Sciatic nerve (tissue), 2 donors: ENCODE measurements at places on chromosomes 2 and 18.

GRCh38 chr2:111702804-111703196, 181.2 kb downstream of the ANAPC1 start:
- DNase-seq, result no peak

DNA sequence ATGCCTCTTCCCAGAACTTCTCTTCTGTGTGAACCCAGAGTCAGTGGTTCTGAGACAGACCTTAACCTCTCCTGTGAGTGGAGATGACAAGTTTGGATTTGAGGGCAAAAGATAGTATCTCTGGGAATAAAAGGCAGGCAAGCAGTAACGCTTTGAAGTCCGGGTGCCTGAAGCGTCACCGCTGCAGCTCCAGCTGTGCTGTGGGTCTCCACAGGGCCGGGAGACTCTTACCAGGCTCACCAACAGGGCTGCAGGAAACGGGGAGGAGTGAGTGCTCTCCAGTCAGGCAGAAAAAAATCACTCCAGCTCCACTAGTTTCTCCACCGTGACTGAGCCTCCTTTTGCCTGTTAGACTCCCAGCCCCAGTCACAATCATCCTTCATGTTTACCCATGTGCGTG, 79.7 kb upstream of the MAP4K4 start:
- no peak for DNase-seq

GRCh38 chr18:59639821-59640220, 57.4 kb downstream of the CCBE1 start:
- DNase-seq, result no peak

- no peak for DNase-seq
Observed at GRCh38 chr2:120796094-120796493, 60.4 kb downstream of the GLI2 start.

DNA sequence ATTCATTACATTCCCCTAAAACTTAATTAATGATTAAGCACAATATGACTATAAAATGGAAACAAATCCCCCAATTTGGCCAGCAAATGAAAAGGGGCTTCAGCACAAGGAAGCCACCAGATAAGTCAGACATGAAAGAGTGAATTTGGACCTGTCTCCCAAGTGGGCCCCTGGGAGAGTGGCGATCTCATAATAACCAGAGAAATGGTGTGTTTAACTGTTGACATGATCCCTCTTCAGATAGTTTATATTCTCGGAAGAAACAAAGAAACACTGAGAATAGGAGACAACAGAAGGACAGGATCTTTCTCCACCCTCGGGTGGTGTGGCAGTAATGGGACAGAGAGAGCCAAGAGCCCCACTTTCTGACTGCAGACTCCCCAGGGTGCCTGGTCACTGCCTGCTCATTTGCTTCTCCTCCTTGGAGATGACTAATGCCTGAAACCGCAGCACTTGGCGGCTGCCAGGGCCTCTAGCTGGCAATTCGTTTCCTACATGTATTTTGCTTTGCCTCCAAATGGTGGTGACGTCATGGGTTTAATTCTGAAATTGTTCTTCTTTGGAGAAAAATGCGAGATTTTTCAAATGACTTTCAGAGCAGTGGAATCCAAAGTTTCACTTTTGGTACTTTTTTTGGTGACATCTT, 46.4 kb upstream of the SPP2 start:
- no peak for DNase-seq

- no peak for DNase-seq
Observed at GRCh38 chr2:56287508-56287907, 103.7 kb downstream of the CCDC85A start.

GRCh38 chr18:10850216-10850615, 299.2 kb downstream of the PIEZO2 start:
- no peak for DNase-seq

DNA sequence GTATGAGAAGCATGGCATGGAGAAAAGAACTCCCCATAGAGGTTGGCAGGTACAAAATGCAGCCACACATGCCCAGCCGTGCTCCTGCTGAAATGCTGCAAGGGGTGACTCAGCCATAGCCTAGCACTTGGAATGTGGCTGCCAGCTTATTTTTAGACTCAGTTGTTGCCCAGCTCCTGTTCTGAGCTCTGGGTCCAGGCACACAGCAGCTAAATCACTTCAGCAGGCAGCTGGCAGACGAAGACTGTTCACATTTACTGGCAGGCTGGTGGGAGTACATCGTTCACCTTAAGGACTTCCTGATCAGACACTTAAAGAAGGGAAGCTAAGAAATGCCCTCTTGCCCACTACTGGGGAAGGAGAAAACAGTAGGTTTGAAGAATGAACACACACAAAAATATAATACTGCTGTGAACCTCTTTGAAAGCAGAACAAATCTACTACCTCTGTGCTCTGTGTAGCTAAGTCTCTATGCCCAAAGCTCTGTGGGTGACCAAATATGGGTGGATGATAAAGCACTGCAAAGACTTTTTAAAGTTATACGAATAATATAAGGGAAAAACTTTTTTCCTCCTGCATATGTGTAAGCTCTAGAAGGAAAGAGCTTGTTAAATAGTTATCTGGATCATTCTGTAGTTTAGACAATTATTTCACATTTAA, 146.1 kb downstream of the LNPK start:
- no peak for DNase-seq

DNA sequence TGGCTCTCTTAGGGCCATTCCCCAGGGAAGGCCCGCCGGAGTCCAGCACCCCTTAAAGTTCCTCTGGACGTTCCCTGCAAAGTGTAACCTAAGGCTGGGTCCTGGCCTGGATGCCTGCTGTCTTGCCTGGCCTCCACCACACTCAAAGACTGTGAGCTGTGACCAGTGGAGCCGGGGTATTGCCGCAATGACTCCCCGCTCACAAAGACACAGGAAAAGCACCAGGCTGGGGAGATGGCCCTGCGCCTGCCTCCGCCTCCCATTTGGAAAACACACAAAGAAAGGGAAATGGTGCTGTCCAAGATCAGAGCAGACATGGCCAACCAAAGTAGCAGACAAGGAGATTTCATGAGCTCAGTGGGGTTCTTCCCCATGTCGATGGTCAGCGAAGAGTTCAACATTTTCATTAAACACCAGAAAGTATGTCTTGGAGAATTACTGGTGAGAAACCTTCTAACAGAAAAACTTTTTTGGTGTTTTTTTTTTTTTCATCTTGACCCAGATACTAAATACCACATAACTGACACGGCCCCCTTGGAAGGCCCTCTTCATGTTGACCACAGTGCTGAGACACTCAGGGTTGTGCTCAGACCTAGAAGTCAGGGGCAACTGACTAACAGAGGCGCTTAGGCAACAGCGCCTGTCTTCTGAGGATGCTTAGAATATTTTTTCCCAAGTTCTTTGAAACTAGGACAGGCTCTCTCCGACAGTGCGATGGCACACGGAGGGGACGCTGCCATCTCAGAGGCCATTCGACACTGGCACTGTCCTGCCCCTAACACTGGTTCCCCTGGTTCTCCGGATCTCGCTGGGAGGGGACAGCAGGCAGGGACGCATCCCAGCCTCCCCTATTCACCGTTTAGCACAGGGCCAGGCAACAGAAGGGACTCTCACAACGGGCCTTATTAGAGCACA, 226.4 kb upstream of the ID2 start:
- DNase-seq, result peak; percentile 43

DNA sequence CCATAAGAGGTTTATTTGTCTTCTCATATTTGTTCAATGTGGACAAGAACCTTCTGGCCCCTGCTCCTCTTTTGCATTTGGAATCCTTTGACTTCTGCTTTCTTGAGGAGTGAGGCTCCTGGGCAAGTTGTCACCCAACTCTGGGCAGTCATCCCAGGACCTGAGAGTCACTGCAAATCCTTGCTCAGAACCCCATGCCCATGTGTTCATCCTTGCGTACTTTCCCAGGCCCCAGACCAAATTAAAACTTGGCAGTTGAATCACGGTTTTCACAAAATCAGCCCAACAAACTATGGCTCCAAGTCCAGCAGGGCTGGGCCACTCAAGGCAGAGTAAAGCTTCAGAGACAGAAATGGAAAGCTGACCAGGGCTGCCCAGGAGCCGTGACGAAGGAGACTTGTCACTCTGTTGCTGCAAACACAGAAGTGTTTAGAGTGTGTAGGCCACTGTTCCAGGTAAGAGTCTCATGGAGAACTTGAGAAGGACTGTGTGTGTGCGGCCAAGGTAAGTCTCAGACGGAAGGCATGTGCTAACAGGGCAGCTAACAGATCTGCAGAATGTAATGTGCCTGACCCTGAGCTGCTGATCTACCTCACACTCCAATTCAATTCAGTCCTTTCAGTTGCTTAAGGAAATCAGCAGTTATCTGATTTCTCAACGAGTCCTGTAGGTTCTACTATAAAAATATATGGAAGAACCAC, 549.4 kb upstream of the HS6ST1 start:
- no peak for DNase-seq

DNA sequence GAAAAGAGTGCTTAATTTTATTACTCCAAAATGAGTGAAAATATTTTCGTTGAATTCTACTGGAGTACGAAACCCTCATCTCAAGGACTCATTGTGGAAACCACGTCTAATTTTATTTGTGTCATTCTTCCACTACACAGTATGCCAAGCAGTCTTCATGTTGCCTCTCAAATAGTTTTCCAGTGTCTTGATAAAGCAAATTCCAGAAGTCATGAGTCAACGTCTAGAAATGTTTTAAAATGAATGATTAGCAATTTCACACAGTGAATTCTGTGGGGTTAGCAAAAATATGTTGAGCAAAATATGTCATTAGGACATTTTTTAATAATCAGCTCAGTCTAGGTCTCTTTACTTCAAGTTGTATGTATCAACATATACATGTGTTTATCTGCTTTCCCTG, 865.5 kb downstream of the DSC3 start:
- no peak for DNase-seq

- no peak for DNase-seq
Observed at GRCh38 chr18:31555971-31556747, 35.5 kb upstream of the TTR start.

GRCh38 chr2:170371231-170371998, 193.5 kb downstream of the MYO3B start:
- no peak for DNase-seq

- no peak for DNase-seq
Observed at GRCh38 chr2:129188451-129188850, 791.0 kb upstream of the RAB6C start.

- DNase-seq, result no peak
Observed at GRCh38 chr18:3671176-3671575, 221.2 kb downstream of the TGIF1 start.

GRCh38 chr2:83368916-83369315, 1090.2 kb downstream of the SUCLG1 start:
- DNase-seq, result no peak
